SHP77 treated with DMSO at 0.1 percent for 48 hours (cell line): ENCODE measurements at places on chromosomes 7 and 10.

- DNase-seq, result no peak
Observed at GRCh38 chr10:4501306-4501705, 324.7 kb upstream of the AKR1E2 start.

DNA sequence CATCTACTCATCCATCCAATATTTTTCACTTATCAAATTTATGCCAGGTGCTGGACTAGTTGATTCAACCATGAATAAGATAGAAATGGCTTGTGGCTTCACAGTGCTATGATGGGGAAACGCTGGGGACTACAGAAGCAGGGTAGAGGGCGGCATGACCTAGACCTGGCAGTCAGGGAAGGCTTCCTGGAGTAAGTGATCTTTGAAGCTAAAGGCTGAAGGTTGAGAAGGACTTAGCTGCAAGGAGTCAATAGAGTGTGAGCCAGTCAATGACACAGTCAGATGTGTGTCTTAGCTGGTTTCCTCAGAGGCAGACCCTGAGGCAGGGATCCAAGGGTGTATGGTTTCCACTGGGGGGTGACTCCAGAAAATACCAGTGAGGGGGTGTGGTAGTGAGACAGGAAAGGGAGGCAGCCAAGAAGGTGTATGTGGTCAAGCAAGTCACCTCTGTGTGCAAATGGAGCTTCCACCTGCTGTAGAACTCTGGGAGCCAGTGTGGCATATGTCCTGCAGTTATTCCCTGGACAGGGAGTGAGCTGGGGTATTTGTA lies 10.3 kb downstream of the PRF1 start:
- no peak for DNase-seq

- no peak for DNase-seq
Observed at GRCh38 chr7:25792586-25792985, 359.4 kb upstream of the NFE2L3 start.

GRCh38 chr10:110137142-110137545 lies 70.3 kb upstream of the MXI1 start:
- DNase-seq, result peak; percentile 39

- no peak for DNase-seq
Observed at GRCh38 chr10:28314211-28314610, 11.3 kb upstream of the MPP7 start.

GRCh38 chr7:124130-124949 lies 68.0 kb upstream of the FAM20C start:
- no peak for DNase-seq

GRCh38 chr10:48450233-48450740 lies 143.8 kb downstream of the MAPK8 start:
- DNase-seq, result no peak

GRCh38 chr10:52578871-52579405 lies 193.6 kb downstream of the MBL2 start:
- no peak for DNase-seq

DNA sequence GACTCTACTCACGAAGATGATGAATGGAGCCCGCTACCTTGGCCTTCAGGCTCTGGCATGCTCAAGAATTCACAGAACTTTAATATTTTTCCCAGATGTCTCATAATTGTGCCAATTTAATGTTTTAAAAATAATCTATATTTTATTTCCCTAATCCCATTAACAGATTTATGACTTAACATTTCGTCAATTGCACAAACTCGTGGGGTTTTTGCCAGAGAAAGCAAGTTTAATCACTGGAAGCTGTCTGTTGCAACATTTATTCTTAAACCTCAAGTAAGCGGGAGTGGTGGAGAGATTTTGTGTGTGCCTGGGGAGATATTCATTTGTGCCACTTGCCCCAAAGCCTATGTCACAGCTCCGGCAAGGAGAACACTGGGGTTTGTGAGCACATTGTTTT lies 117.9 kb downstream of the TEX36 start:
- DNase-seq, result no peak

DNA sequence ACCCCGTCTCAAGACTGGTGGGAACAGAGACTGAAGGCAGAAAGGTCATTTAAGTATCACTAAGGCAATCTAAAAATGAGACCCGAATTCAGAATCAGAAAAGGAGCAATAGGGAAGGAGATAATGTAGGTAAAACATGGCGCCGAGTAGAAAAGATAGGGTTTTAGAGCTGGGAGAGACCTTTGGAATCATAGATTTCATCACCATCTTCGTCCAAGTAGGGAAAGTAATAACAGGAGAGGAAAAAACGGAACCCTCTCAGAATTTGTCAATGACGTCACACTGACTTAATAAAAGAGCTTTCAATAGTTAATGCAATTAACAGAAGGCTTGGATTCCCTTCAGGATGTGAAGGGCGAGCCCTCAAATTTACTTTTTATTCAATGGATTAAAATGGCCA lies 1.0 kb upstream of the UBN2 start:
- no peak for DNase-seq

DNA sequence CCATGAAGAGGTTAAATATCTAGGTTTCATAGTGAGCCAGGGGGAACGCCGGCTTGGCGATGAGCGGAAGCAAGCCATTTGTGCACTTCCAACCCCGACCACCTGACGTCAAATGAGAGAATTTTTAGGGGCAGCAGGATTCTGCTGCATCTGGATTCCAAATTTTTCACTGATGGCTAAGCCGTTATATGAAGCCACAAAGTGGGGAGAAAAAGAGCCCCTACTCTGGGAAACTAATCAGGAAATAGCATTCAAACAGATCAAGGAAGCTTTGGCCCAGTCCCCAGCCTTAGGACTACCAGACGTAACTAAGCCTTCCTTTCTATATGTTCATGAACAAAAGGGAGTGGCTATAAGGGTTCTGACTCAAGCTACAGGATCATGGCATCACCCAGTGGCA lies 12.9 kb upstream of the ADCK2 start:
- DNase-seq, result no peak

DNA sequence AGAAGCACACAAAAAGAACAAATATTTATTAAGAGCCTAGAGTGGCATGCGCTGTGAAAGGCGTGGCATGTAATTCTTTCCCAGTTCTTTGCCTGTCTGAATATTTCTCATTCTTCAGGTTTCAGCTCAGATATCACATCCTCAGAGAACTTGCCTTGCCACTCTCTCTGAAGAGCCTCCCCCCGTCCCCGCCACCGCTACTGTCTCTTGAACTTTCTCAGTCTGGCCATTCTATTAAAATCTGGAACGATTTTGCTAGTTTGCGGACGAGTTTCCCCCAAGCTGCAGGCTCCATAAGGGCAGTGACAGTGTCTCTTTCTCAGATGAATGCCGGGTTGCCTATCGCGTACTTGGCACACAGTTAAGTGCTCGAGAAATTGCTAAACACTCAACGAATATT lies 787 bp upstream of the PLEKHA1 start:
- no peak for DNase-seq

- no peak for DNase-seq
Observed at GRCh38 chr7:107048783-107049418, 4.4 kb downstream of the PRKAR2B start.

- peak; percentile 85 for DNase-seq
Observed at GRCh38 chr10:122062831-122063674, 74.1 kb downstream of the TACC2 start.

GRCh38 chr10:6819301-6819700 lies 239.2 kb upstream of the PRKCQ start:
- no peak for DNase-seq

DNA sequence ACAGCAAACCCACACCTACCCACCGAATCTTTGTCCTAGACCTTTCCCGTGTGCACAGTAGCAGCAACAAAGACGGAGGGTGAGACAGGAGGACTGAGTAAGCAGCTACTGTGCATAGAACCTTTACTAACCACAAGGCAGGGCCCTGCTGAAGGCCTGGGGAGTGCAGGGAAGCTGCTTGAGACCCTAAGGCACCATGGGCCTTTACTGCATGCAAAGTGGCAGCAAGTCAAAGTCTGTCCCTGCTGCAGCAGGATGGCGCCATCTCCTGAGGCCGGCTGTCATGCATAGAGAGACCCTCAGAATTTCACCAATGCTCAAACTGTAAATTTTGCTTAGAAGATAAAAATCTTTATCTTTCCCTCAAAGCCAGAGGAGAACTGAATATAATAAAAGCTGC lies 610.5 kb downstream of the ACTR3B start:
- no peak for DNase-seq

GRCh38 chr10:22343731-22344130 lies 1.6 kb upstream of the SPAG6 start:
- no peak for DNase-seq
